T-helper 17 cell (primary cell): ENCODE measurements at places on chromosomes 16 and 17. TPM values are rescaled to one million over a fixed set of nuclear protein-coding genes. Genes with fewer than 3 reads are reported as not detected.

AOC3 gene
- total RNA-seq = 1.1 TPM

RASL10B gene
- 0.50 TPM for total RNA-seq

RUNDC3A gene
- total RNA-seq = 0.37 TPM

LRRC45 gene
- total RNA-seq = 13.5 TPM

CCDC40 gene
- total RNA-seq = 4.5 TPM

KCTD19 gene
- not detected for total RNA-seq

GRCh38 chr17:17297217-17297616 is 6.0 kb upstream of the NT5M start:
- H3K27ac ChIP-seq = no peak overlapping the region
- H3K27me3 ChIP-seq = no peaks in the 10 kb centered on the region
- DNase-seq = no peak
- H3K4me3 ChIP-seq = no peak overlapping the region
- no peaks in the 10 kb centered on the region for H3K4me1 ChIP-seq

DNA sequence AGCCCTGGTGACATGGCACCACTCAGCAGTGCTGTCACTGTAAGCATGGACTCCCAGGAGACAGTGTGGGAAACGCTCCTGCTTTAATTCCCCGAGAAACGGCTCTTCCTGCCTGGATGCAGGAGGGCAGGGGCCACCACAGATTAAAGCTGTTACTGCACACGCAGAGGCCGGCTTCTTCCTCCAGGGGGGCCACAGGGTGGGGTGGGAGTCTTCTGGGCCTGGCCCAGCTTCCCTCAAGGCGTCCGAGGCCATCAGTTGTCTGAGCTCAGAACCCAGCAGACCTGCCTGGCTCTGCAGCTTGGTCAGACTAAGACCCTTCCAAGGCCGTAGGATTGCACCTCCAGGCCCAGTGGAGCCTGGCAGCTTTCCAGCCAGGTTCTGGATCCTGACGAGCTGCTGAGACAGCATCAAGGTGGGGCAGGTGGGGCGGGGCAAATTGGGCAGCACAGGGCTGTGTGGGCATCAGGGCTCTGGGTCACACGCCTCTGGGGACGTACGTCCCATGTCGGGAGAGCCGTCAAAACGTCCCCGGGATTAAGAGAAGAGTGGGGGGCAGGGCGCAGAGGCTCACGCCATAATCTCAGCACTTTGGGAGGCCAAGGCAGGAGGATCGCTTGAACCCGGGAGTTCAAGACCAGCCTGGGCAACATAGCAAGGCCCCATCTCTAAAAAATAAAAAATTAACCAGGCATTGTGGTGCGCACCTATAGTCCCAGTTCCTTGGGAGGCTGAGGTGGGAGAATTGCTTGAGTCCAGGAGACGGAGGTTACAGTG is 5.0 kb upstream of the CAPN15 start:
- no peak for DNase-seq
- H3K27ac ChIP-seq = no peak overlapping the region
- no peak overlapping the region for H3K4me3 ChIP-seq
- H3K4me1 ChIP-seq = peaks cover 12% of the 10 kb centered on the region
- no peaks in the 10 kb centered on the region for H3K27me3 ChIP-seq
- H3K36me3 ChIP-seq = no peaks in the 10 kb centered on the region

TNK1 gene
- 4.8 TPM for total RNA-seq

DNA sequence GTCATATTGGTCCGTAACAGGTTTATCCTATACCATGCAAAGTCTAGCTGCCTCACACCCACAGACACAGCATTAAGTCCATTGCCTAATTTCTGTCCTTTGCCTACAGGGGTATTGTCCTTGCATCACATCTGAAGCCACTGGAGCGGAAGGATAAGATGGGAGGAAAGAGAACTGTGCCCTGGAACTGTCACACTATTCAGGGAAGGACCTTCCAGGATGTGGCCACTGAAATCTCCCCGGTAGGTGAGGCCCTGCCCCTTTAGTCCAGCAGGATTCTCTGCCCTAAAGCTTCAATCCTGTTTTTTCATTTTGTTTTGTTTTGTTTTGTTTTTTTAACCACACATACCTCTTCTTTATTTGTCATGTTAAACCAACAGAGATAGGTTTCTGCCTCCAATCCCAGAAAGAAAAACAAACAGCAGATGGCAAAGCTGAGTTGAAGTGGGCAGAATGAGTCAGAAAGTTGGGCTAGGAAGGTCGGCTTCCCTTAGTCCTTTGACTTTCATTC is 2.2 kb upstream of the EFTUD2 start:
- H3K4me1 ChIP-seq = peaks cover 14% of the 10 kb centered on the region
- H3K27ac ChIP-seq = no peak overlapping the region
- DNase-seq = no peak
